ENCODE measurements at places on chromosomes 3 and 15.

DNA sequence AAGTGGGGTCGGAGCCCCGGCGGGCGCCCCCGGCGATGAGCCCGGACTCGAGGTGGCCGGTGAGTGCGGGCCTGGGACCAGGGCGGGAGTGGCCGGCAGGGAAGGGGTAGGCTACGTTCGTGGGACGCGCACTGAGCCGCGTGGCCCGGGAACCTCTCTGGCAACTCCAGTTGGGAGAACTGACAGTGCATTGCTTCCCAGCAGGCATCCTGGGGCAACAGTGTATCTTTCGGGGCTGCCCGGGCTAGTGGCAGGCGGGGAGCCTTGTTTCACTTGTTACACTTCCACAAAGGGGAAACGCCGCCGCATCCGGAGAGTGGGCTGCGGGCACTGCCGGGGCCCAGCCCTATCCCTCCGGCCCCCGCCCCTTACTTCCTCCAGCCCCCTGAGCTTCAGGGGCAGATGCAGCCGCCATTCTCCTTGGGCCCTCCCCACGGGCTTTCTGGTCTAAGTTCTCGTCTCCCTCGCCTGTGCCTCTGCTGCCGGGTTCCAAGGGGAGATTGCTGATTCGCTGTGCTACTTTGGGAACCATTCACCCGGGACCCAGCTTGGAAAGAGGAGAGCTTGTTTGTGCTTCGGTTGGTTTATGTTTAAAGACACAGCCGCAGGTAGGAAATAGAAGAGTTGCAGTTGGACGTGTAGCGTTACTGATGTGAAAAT, 675 bp downstream of the BRPF1 start:
- no peak for DNase-seq

GRCh38 chr3:33008282-33008681, 56.8 kb downstream of the CCR4 start:
- DNase-seq, result no peak

DNA sequence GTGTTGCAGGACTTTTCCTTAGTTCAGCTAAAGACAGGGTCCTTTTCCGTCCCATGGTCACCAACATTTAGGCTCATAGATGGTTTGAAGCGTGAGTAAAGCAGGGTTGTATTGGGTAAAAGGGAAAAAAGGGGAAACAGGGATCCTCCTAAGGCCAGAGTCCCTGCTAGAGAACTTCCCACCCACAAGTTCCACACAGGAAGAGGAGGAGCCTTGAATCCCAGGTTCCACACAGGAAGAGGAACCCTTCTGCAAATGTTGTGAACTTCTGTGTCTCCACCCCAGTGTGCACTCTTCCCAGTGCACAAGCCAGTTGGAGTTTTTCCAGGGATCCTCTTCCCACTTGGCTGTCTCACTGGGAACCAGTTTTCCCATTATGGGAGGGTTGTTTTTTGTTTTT, 27.6 kb upstream of the ATP8B4 start:
- DNase-seq, result no peak

- no peak for DNase-seq
These were observed 682 bp downstream of the ITPKA start for GRCh38 chr15:41494190-41494921.

GRCh38 chr3:42043099-42043813, 47.9 kb upstream of the TRAK1 start:
- no peak for DNase-seq
